ENCODE measurements at places on chromosomes 12 and 14. TPM values are rescaled to one million over a fixed set of nuclear protein-coding genes. Genes with fewer than 3 reads are reported as not detected.
A peak's percentile ranks its signal among the peaks of the same experiment; 100 is the strongest.

DNA sequence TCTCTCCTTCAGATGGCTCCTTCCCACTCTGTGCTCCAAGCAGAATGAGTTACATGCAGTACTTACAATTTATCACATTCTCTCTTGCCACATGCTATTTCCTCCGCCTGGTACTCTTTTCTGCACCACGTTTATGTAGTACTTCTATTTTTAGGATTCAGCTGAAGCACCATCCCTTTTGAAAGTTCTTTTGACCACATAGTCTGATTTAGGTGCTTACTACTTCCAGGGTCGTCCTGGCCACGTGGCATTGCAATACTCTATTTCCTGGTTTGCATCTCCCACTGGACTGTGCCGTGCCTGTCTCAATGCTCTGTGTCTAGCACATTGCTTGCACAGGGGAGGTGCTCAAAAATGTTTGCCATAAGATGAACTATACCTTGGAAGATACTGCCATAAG is 16.3 kb upstream of the TBC1D30 start:
- DNase-seq: no peak

- no peak for DNase-seq
These were observed 53.7 kb downstream of the MAP3K9 start for GRCh38 chr14:70755655-70756054.

GRCh38 chr12:5648692-5649359 is 216.9 kb downstream of the NTF3 start:
- DNase-seq: peak; percentile 53

DNA sequence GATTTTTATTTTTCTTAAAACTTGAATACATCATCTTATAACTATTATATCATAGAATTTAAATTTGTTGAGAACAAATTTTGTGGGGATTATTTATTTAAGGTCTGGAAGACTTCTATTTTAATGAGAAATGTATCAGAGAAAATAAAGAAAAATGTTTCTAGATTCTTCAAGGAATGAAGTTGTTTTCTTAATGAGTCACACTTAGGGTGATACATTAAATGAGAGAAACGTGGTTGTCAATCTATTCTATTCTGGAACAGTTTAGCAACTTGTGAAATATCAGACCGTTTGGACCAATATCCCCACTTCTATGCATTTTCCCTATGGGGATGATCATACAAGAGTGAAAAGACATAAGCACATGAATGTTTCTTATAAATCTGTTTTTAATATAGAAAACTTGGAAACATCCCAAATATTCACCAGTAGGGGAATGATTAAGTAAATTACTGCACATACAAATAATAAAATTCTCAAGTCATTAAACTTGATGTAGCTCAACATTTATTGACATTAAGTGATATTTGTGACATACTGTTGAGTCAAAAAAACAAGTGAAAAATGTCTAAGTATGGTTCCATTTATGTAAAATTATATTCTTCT is 88.5 kb downstream of the E2F7 start:
- no peak for DNase-seq

DNA sequence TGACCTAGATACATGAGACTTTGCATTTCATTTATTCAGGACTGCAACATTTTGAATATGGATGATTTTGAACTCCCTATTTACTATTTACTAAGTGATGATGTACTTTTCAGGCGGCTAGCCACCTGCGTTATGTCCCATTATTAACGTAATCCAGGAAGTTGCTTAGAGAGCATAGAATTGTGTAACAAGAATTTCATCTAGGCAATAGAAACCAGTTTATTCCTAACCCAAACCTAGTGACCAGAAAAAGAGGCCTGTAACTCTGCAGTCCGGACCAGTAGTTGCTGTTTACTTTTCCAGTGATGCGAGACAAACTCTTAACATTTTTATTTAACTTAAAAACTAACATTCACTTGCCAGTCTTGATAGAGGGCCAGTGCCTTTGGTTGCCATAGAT is 12.3 kb downstream of the NUDT4 start:
- DNase-seq: no peak

DNA sequence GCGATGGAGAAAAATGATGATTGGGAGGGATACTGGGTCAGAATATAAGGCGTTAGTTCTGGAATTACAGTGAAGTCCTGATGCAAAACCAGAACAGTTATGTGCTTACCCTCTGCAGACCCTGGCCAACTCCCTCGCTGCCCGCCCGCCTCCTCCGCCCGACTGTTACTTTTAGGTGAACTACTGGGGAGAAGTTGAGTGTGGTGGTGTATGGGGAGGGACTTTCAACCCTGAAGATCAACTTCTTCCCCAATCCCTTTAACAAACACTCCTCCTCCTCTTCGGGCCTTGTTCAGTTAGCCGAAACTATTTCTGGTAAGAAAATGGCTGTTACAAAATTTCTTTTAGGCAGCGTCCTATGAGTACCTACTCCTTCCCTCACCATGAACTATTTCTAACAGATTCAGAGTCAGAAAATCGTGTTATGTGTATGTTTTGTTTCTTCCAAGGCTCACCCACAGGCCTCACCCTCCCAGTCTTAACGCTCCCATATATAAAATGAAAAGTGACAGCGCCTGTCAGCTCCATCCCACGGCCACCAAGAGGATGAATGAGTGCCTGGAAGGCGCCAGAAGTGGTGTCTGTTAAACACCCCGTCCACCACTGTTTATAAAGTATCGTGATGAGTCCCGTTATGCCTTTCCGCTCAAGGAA is 1.3 kb downstream of the FBXO33 start:
- no peak for DNase-seq

- no peak for DNase-seq
These were observed 234.8 kb downstream of the DUSP6 start for GRCh38 chr12:89117448-89118034.

GRCh38 chr14:104450811-104451401 is 128.7 kb upstream of the C14orf180 start:
- DNase-seq: no peak

DNA sequence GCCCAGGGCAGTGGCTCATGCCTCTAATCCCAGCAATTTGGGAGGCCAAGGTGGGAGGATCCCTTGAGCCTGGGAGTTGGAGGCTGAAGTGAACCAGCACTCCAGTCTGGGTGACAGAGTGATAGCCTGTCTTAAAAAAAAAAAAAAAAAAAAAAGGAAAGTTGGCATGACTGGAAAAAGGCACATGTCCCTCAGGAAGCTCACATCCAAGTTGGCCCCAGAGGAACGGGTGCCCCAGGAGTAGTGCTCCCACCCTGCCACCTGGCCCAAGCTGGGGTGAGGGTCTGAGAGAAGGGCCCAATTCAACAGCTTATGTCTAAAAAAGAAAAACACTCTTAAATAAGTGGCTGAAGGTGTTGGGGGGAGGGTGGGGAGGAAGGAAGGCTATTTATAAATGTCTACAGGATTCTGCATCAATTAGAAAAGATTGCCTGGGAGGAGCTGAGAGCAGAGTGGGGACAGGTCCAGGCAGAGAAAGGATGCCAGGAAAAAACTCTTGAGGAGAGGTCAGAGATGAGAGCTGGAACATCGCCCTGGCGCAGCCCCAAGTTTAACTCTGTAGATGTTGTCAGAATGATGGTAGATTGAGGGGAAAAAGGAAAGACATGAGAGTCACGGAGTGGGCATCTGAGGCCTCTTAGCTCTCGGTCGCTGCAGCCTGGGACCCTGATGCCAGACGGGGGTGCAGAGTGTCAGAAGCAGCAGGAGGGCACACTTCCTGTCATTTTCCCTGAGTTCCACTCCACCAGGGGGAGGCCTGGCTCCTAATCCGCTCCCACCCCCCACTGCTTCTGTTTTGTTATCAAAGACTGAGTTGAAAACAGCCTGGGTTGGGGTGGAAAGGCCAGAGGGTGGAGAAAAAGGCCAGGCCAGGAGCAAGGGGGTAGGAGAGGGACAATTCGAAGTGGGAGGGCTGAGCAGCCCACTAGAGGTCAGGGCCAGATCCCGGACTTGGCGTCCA is 7.3 kb downstream of the SPRYD3 start:
- DNase-seq: no peak

DNA sequence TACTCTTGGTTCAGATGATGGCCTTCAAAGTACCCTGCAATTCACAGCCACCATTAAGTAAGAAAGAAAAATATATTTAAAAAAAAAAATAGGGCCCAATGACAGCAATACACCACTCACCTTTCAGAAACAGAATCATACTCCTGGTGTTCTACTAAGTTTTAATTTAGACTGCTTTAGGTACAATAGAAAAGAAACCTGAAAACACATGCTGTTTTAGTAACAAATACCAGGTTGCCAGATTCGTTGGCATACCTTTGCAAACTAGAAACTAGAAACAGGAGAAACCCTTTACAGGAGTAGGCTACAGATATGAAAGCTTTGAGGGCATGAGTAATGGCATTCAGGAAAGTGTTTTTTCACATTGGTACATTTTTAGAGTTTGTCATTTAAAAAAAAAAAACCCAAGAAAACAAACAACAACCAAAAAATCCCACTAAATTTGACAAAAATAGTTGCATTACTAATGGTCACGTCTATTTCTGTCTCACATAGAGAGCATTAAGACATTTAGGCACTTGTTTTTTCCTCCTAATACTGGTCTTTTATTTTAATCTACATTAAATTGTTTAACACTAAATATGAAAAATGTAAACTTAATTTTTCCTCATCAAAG is 4.0 kb downstream of the SIX1 start:
- no peak for DNase-seq

- no peak for DNase-seq
These were observed 50.5 kb downstream of the ATF7 start for GRCh38 chr12:53575502-53576249.

The ADGRD1 gene
- total RNA-seq: 0.51 TPM

The MEG3 gene
- not detected for total RNA-seq

All from G401 (cell line).